Stimulated activated CD4-positive, alpha-beta T cell treated with anti-CD3 and anti-CD28 coated beads, Interleukin-4, amount 100 ng/mL, for 24 hours (primary cell): ENCODE measurements at places on chromosomes 3 and 15.

- no peak for DNase-seq
These were observed 24.5 kb upstream of the SOX2 start for GRCh38 chr3:181687190-181687589.

- peak; percentile 67 for DNase-seq
These were observed at the start of gene CTSH for GRCh38 chr15:78944669-78945407. CTSH (minus strand) TSS chr15:78945046; CDS start chr15:78944981, 65 bp downstream.

GRCh38 chr3:184307915-184308314, 6.5 kb upstream of the EIF4G1 start:
- no peak for DNase-seq

DNA sequence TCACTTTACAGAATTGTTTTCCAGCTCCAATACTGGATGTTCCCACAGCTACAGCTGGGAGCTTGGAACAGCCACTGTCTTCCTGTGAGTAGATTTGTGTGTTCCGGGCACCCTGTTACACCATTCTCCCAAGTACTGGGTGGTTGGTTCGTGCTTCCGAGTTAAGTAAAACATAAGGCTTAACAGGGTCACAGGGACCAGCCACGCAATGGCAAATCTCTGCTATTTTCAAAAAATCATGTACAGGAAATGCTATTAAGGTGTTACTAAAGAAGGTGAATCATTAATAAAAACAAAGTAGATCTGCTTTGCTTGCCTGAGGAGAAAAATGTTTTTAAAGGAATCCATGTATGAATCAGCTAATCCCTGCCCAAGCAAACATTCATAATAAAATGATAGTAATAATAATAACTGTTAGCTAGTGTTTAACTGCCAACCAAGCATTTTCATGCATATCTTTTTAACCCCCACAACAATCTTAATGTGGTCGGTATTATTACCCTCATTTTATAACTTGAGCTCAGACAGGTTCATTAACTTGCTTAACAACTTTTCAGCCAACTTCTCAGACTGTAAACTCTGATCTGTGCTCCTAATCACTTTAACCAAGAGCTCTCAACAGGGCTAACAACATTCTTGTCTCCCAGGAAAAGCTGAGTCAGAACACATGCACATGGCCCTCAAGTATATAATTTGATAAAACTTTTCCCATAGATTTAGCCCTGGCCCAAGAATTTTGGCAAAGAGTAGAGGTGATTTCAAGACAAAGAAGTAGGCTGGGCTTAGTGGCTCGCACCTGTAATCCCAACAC, 2.7 kb upstream of the C2CD4A start:
- no peak for DNase-seq

DNA sequence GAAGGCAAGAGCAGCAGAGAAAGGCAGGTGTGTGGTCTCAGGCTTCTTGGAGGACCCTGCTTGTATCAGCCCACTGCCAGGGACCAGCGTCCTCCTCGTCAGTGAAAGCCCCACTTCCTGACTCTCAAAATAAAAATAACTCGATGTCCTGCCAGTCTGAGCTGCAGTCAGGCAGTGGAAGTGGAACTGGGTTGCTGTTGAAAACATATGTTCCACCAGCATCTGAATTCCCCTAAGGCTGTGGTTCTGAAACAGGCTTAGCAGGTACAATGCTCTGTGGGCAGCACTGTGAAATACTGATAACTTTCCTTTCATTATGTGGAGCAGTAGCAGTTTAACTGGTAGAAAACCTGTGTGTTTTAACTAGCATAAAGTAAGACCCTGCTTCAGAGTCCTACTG, 121.6 kb upstream of the EIF1B start:
- no peak for DNase-seq

DNA sequence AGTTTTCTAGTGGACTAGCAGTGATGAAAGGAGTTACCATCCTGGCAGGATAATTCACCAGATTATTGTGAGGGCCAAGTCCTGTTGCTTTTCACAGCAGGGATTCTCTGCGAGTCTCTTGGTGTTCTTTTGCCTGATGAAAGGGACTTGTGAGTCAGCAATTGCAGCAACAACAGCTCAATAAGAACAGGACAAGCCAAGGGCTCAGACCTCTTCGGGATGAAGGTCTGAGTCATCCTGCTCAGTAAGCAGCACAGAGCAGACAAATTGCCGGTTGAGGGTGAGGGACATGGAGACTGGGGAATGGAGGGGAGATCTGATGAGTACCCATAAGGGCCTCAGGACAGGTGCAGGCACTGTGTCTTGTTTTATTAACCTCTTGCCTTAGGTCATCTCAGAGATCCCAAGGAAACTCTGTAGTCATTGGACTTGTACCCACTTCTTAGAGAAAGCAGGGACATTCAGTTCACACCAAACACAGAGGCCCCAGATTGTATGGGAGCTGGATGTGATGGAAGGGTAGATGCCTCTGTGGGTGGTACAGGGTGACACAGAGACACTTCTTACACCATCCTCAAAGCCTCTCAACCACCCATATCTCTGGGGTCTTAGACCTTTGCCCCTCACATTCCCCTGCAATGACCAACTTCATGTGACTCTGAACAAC, 173.8 kb upstream of the TLE3 start:
- no peak for DNase-seq

DNA sequence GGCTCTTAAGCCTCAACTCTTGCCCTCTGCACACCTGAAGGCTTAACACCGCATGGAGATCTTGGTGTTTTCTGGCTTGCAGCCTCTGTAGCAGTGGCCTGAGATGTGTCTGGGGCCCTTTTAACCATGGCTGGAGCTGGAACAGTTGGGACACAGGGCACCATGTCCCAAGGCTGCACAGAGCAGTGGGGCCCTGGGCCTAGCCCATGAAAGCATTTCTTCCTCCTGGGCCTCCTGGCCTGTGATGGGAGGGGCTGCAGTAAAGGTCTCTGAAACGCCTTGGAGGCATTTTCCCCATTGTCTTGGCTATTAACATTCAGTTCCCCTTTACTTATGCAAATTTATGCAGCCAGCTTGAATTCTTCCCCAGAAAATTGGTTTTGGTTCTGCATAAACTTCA, 735.5 kb upstream of the ALCAM start:
- DNase-seq: no peak

GRCh38 chr15:50764461-50765194, 878 bp downstream of the SPPL2A start:
- DNase-seq: peak; percentile 58

DNA sequence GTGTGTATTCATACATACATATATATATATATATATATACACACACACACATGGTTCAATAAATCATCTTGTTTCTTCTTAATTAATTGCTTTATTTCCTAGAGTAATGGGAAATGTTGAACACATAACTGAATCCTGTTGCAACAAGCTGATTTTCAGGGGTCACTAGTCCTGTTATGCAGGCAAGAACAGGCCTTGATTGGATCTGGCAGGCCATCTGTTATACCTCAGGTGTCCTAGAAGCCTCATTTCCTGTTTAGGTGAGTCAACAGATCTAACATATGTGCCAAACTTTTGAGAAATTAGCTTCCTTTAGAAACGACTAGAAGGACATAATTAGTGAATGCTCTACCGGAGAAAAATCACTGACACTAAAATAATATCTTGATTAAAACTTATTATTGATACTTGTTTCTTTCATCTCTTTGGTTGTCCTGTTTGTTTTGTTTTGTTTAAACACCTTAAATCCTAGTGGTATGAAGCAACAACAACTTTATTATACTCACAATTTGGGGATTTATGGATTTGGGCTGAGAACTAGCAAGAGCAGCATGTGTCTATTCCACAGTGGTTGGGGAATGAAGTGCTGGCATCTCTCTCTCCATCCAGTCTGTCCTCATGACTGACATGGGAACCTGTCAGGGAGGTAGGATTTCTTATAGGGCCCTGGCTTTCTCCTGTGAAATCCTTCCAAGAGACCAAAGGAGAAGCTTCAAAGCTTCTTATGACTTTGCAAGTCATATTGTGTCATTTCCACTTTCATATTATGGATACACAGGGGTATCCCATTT, 552.6 kb downstream of the NSUN3 start:
- DNase-seq: no peak

DNA sequence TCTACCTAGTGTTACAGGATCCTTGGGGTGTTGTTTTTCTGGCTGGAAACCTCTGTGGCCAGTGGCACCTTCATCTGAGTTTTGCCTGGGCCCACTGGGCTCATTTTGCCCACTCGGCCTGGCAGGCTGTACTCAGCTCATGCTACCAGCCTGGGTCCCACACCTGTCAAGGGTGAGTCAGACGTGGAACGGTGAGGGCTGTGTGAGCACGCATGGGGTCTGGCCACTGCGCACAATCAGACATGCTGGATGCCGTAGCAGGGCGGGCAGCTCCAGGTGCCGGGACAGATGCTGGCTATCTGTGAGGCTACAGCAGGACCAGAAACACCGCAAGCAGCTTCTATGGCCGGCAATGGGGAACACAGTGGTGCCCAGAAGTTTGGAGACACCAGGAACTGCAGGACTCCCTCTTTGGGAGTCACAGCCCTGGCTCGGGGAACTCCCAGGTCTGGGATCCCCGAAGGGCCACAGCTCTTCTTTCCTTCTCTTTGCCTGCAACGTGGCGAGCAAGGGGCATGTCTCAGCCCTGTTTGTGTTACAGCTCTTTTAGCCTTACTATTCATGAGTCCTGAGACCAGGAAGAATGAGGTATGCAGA, 35.9 kb upstream of the DNAJC13 start:
- no peak for DNase-seq
